Activated CD4-positive, alpha-beta T cell treated with anti-CD3 and anti-CD28 coated beads for 1 hour (primary cell): ENCODE measurements at places on chromosomes 16 and 17.

- DNase-seq, result no peak
Measured at GRCh38 chr16:19881028-19881427, 3.6 kb downstream of the GPRC5B start.

DNA sequence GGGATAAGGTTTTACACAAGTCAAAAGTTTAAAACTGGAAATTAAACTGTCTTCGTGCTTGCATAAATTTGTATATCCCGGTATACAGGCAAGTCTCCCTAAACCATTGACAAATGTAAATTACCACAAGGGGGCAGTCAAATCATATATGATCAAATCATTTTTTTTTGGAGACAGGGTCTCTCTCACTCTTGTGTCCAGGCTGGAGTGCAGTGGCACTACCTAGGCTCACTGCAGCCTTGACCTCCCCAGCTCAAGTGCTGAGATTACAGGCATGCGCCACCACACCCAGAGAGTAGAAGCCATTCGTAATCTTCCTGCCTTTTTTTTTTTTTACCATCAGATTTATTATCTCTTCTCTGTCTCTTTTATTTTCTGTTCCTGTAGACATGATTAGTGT lies 18.5 kb downstream of the TOP2A start:
- no peak for DNase-seq

DNA sequence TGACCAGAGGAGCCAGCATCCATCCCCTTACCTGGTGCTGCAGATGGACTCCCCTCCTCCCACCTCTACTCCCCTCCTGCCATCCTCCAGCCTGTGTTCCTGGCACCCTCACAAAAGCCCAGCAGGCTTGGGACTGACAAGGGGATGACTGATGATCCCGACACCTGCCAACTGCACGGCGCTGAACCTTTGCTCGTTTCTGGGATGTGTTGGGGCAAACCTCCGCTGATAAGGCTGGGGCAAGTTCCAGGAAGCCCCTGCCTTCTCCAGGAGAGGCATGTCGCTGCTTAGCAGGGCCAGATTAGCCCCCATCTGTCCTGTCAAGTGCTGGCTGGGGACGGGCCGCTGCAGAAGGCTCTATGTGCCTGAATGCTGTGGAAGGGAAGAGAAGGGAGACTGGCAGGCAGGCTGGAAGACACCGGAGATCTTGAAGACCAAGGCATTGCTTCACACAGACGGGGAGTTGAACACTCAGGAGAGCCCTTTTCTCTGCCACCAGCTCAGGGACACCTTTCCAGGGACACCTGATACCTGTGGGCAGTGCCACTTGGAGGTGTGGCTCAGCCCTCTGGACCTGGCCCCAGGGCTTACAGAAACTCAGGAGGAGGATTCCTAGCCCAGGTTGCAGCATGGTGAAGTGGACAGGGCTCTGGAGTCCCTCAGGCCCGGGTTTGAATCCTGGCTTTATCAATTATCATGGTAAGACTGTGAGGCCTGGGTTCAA lies 973 bp upstream of the KRT15 start:
- DNase-seq, result no peak

GRCh38 chr17:4017377-4017776 lies 53.1 kb upstream of the ATP2A3 start:
- no peak for DNase-seq

- DNase-seq, result peak; percentile 46
Measured at GRCh38 chr17:40602445-40603443, 37.5 kb upstream of the CCR7 start.

DNA sequence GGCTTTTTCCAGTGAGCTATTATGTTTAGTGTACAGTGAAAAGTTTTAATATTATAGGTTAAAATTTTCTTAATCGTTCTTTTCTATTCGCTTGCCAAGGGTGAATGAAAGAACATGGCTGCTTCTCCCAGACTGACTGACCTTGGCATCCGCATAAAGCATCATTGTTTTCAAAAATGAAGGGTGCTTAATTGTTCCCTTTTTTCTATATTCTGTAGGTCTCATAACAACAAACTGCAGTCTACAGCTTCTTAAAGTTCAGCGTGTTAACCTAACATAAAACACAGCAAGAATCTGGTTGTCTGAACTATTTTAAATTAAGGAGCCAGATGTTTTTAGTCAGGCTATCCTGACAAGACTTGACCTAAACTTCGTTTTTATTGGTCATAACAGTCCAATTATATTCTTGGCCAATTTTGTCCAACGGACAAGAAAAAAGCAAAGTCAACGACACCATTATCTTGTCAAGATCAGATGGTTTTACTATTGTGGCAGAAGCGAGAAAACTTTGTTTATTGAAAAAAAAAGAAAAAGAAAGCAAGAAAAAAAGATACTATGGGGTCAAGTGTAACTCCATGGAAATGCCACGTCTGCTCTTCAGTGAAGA lies 14.1 kb downstream of the C17orf58 start:
- no peak for DNase-seq

DNA sequence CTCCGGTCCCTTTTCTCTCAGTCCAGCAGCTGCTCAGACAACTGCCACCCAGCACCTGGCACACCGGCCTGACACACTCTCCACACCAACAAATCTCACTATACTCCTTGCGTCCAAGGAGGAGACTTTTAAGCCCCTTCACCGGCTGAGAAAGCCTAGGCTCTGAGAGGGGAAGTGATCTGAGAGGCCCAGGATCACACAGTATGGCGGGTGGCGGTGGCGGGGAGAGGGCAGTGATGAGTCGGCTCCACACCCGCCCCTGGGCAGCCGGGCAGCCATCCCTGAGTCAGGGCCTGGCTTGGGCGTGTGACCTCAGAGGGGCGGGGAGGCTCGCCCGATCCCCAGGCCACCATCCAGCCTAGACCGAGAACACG lies 569 bp downstream of the FLII start:
- no peak for DNase-seq

GRCh38 chr17:19517699-19518098 lies 16.0 kb upstream of the SLC47A1 start:
- DNase-seq, result no peak

DNA sequence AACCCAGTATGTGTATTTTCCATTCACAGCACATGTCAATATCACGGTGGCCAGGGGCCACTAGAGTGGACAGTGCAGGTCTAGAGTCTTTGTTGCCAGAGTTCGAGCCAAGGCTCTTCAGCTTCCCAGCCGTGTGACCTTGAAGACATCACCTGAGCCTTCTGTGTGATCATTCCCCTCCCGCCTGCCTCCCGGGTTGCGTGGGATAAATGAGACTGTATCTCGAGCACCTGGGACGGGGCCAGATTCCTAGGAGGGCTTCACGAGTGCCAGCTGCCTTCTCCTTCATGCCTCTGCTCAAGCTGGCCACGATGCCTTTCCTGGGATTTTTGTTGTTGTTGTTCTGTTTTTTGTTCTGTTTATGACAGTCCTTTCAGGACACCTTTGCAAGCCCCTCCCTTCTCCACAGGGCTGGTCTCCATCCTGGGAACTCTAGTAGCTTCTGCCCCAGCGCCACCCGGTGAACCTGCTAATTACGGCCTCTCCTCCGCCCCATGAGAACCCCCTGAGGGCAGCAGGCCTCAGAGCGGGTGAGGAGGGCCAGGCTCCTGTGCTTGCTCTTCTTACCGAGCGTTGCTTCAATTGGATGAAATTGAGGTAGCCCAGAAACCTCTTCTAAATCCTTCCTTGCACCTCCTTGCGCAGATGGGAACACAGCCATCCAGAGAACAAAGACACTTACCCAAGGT lies 3.9 kb downstream of the SPNS2 start:
- DNase-seq, result no peak

GRCh38 chr17:56269556-56270389 lies 116.5 kb downstream of the ANKFN1 start:
- no peak for DNase-seq

- DNase-seq, result no peak
Measured at GRCh38 chr16:14569213-14569612, 60.8 kb downstream of the PARN start.

GRCh38 chr16:12461201-12461600 lies 342.5 kb downstream of the CPPED1 start:
- no peak for DNase-seq

DNA sequence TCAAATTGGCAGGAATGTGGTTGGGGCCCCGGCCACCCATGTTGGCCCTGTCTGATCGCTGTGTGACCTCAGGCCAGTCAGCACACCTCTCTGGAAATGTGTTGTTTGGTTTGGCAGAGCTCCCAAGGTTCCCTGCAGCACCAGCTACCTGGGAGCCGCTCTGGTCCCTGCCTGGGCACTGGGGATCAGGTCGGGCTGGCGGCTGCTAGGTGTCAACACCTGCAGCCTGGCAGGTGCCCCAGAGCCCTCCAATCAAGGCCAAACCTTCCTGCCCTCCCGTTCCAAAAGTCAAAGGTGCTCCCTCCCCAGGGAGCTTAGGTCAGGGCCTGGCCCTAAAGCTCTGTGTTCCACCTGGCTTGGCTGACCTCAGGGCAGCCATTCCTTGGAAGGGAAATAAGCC lies 55.9 kb downstream of the ZDHHC7 start:
- DNase-seq, result no peak
